ENCODE measurements at places on chromosomes 6 and 20. TPM values are rescaled to one million over a fixed set of nuclear protein-coding genes. Genes with fewer than 3 reads are reported as not detected.

DNA sequence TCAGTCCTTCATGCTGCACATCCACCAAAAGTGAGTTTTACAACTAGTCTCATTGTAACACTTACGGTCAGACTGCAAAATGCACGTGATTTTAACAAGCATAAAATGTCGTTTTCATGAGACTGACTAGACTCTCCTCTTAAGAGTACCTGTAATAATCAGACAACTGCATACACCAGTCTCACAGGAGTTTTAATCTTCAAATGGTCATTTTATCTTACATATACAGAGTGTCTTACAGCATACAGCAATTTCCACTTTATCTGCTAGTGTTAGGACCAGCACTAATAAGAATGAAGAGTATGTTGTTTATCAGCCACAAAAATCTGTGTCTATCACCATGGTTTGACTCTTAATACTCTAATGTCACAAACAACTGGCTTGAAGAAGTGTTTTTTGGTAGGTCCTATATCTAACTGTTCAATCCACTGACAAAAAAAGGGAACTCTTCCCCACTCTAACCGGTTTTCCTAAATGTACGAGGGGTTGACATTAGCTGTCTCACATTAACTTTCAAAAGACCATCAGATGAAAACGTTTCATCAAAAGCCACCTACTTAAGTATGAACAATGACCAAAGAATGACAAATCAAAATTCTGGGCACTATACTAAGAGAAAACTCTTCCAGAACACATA is 1.5 kb upstream of the ASF1A start:
- H3K4me1 ChIP-seq = peaks cover 30% of the 10 kb centered on the region
- no peak for DNase-seq
- H3K4me3 ChIP-seq = peak overlapping the region; percentile 31
- H3K36me3 ChIP-seq = no peaks in the 10 kb centered on the region
- H3K27me3 ChIP-seq = no peaks in the 10 kb centered on the region

DNA sequence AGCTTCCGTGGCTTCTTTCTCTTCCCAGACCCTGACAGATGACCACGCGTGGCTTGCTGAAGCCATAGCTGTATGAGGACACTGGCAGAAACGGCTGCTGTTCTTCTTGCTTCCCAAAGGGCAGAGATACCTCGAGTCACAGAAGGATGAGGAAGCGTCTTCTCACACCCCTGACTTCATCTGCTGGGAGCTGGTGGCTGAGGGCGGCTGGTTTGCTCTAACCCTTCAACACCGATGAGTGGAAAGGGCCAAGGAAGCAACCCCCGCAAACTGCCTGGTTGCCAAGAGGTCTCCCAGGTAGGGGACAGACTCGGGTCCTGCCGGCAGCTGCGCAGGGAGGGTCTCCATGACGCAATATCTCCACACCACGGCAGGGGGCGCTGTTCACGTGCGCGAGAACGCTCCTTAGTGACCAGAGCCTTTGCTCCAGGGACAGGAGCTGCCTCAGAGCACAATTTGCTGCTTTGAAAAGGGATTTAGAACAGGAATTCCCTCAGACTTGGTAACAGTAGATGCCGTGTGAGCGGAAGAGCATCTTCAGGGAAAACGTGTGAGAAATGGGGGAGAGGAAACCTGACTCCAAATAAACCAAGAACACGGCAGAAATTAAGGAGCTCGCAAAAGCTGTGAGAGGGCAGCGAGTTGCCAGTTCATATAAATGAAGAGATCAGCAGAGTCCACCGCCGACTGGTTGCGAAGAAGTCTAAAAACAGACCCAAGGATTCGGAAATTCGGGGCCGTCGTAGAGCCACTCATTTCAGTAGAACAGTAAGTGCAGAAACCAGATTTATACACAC is 80.2 kb downstream of the ERMARD start:
- H3K4me3 ChIP-seq = no peak overlapping the region
- no peaks in the 10 kb centered on the region for H3K36me3 ChIP-seq
- no peak overlapping the region for H3K27ac ChIP-seq
- H3K4me1 ChIP-seq = peaks cover 3% of the 10 kb centered on the region
- H3K27me3 ChIP-seq = no peaks in the 10 kb centered on the region
- peak; percentile 69 for DNase-seq

DNA sequence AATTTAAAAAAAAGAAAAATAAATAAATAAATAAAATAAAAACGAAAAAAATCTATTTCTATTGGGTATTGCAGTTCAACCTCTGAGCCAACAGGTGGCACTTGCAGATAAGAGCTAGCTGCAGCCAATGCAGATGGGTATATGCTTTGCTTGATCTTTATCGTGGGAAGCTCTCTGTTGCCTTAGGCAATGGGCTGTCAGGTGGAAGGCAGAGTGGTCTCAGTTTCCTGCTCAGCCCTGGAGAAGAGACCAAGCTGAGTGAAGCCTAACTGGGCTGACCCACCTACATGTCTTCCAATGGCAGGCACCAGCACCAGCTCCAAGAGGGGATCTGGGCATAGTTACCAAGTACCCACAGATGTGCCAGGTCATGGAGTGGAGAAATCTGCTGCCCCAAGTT is 95.0 kb downstream of the AK9 start:
- peak; percentile 17 for DNase-seq
- H3K27ac ChIP-seq = no peak overlapping the region
- H3K4me1 ChIP-seq = no peaks in the 10 kb centered on the region
- H3K4me3 ChIP-seq = no peak overlapping the region

DNA sequence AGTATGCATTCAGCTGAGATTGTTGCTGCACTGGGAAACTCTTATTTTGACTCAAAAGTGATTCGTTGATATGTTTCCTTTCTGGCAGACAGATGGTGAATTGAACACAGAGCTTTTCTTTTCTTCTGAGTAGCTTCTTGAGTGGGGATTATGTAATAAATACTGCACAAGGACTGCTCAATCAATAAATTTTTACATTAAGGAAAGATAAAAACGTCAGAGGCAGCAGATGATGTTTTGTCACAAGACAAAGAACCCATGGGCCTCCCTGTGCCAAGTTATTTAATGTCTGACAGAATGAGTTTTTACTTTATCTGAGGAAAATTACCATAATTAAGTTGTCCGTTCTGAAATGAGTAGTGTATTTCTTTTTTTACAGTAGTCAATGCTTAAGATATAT is 460.3 kb downstream of the UTRN start:
- no peaks in the 10 kb centered on the region for H3K36me3 ChIP-seq
- peak overlapping the region; percentile 41 for H3K27ac ChIP-seq
- H3K4me1 ChIP-seq = peaks cover 8% of the 10 kb centered on the region

DNA sequence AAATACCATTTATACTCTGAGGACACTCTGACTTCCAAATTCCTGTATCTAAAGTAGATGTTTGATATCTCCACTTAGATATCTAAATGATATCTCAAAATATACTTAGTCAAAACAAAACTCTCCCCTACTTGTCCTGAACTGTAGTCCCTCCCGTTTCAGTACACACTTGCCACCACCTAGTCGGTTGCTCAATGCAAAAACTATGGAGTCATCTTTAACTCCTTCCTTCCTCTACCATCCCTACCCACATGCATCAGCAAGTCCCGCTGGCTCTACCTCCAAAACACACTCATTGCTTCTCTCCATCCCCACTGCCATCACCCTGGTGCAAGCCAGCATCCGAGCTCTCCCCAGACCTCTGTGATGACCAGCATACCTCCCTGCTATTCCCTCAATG is 13.2 kb downstream of the STX7 start:
- no peak overlapping the region for H3K27ac ChIP-seq
- no peaks in the 10 kb centered on the region for H3K27me3 ChIP-seq
- DNase-seq = no peak
- no peak overlapping the region for H3K4me3 ChIP-seq
- peaks cover 10% of the 10 kb centered on the region for H3K36me3 ChIP-seq

GRCh38 chr6:16181439-16182297 is 52.8 kb downstream of the MYLIP start:
- DNase-seq = peak; percentile 62
- peaks cover 4% of the 10 kb centered on the region for H3K4me1 ChIP-seq
- no peaks in the 10 kb centered on the region for H3K27me3 ChIP-seq
- no peak overlapping the region for H3K27ac ChIP-seq
- no peak overlapping the region for H3K4me3 ChIP-seq
- H3K36me3 ChIP-seq = no peaks in the 10 kb centered on the region

GRCh38 chr6:152783217-152783878 is 32.8 kb downstream of the VIP start:
- H3K27me3 ChIP-seq = no peaks in the 10 kb centered on the region
- H3K4me1 ChIP-seq = no peaks in the 10 kb centered on the region
- H3K36me3 ChIP-seq = no peaks in the 10 kb centered on the region
- no peak for DNase-seq
- H3K4me3 ChIP-seq = no peak overlapping the region

GRCh38 chr6:151119823-151120524 is 119.8 kb upstream of the AKAP12 start:
- no peaks in the 10 kb centered on the region for H3K27me3 ChIP-seq
- no peak for DNase-seq
- no peaks in the 10 kb centered on the region for H3K36me3 ChIP-seq

- no peaks in the 10 kb centered on the region for H3K36me3 ChIP-seq
- no peak overlapping the region for H3K4me3 ChIP-seq
- peak; percentile 13 for DNase-seq
- no peaks in the 10 kb centered on the region for H3K27me3 ChIP-seq
- no peaks in the 10 kb centered on the region for H3K4me1 ChIP-seq
These were observed 177.6 kb upstream of the PHACTR1 start for GRCh38 chr6:12538881-12539357.

- H3K4me1 ChIP-seq = peaks cover 5% of the 10 kb centered on the region
- no peak for DNase-seq
- H3K36me3 ChIP-seq = no peaks in the 10 kb centered on the region
- no peak overlapping the region for H3K4me3 ChIP-seq
- H3K27me3 ChIP-seq = no peaks in the 10 kb centered on the region
- H3K27ac ChIP-seq = no peak overlapping the region
These were observed 605.4 kb upstream of the SLC35B3 start for GRCh38 chr6:9040718-9041117.

DNA sequence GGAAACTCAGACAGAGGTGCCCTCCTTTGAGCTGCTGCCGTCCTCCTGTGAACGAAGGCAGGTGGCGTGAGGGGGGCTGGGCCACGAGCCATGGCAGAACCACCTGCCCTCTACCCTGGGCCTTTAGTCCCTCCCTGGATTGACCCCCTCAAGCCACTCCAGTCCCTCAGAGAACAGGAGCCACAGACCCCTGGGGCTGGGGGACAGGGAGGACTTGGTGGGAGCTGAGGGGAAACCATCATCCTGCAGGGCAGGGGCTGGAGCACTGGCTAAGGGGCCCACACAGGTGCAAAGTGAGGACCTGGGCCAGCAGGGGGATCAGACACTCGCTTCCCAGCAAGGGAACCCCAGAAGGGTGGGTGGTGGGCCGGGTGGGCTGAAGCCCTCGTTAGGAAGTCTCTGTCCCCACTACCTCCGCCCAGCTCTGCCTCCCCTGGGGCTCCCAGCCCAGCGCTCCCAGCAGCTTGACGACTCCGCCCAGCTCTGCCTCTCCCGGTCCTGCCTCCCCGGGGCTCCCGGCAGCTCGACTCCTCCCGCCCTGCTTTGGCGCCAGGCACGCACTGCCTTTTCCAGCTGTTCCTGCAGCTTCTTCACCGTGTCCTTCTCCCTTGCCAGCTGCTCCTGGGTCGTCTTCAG is 44.4 kb downstream of the DSTN start:
- H3K4me1 ChIP-seq = peaks cover 50% of the 10 kb centered on the region
- H3K4me3 ChIP-seq = no peak overlapping the region
- H3K27me3 ChIP-seq = no peaks in the 10 kb centered on the region
- H3K27ac ChIP-seq = peak overlapping the region; percentile 45
- DNase-seq = no peak
- H3K36me3 ChIP-seq = peaks cover 27% of the 10 kb centered on the region

- no peaks in the 10 kb centered on the region for H3K27me3 ChIP-seq
- DNase-seq = no peak
- no peaks in the 10 kb centered on the region for H3K4me1 ChIP-seq
- H3K36me3 ChIP-seq = no peaks in the 10 kb centered on the region
These were observed 387.9 kb downstream of the RNGTT start for GRCh38 chr6:88575536-88575935.

GRCh38 chr6:157645201-157645795 is 177.7 kb upstream of the SNX9 start:
- no peak for DNase-seq
- no peak overlapping the region for H3K4me3 ChIP-seq
- H3K27me3 ChIP-seq = no peaks in the 10 kb centered on the region

DNA sequence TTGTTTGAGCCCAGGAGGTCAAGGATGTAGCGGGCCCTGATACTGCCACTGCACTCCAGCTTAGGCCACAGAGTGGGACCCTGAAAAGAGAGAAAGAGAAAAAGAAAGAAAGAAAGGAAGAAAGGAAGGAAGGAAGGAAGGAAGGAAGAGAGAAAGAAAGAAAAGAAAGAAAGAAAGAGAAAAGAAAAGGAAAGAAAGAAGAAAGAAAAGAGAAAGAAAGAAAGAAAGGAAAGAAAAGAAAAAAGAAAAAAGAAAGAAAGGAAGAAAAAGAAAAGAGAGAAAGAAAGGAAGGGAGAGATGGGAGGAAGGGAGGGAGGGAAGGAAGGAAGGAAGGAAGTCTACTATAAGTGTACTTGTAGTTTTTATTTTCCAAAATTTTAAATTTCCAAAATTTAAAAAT is 42.2 kb upstream of the AKAP12 start:
- no peaks in the 10 kb centered on the region for H3K27me3 ChIP-seq
- no peaks in the 10 kb centered on the region for H3K36me3 ChIP-seq
- no peak overlapping the region for H3K4me3 ChIP-seq
- no peak overlapping the region for H3K27ac ChIP-seq
- DNase-seq = no peak
- no peaks in the 10 kb centered on the region for H3K4me1 ChIP-seq

DNA sequence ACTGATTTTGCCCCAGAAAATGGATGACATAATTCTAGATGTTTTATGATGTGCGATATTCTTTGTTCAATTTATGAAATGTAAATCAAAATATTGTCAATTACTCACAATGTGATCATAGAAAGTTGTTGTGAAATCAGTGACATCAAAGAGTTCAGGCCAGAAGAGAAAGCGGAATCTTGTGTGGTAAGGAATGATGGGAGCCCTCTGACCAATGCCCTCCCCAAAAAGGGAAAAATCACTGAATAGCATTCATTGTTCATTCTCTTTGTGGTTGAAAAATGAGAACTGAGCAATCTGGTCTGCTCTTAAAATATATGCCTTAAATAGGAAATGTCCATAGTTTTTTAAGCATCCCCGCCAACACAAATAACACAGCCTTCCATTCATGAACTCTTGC is 247.1 kb upstream of the GRIK2 start:
- no peaks in the 10 kb centered on the region for H3K36me3 ChIP-seq
- H3K27me3 ChIP-seq = no peaks in the 10 kb centered on the region
- no peaks in the 10 kb centered on the region for H3K4me1 ChIP-seq
- no peak for DNase-seq
- H3K27ac ChIP-seq = no peak overlapping the region
- no peak overlapping the region for H3K4me3 ChIP-seq

The TMEM244 gene
- total RNA-seq = not detected

The SSTR4 gene
- total RNA-seq = not detected

The HSD17B8 gene
- 43.3 TPM for total RNA-seq

The DEFB123 gene
- 6.9 TPM for total RNA-seq

The MYCT1 gene
- 12.0 TPM for total RNA-seq

The FAM120B gene
- 26.9 TPM for total RNA-seq

The CCN6 gene
- total RNA-seq = 0.33 TPM

The MUCL3 gene
- total RNA-seq = not detected

The FLRT3 gene
- total RNA-seq = 12.0 TPM

The MYLK4 gene
- 1.1 TPM for total RNA-seq

The RNF144B gene
- total RNA-seq = 98.6 TPM

The HEY2 gene
- total RNA-seq = 5.5 TPM

The STX7 gene
- 58.6 TPM for total RNA-seq

The FILIP1 gene
- 9.3 TPM for total RNA-seq

The PRDM1 gene
- 7.5 TPM for total RNA-seq

Measured in thyroid gland (tissue), 4 donors.